ENCODE measurements at places on chromosomes 16 and 17. TPM values are rescaled to one million over a fixed set of nuclear protein-coding genes. Genes with fewer than 3 reads are reported as not detected.

CCDC144A gene
- total RNA-seq, result 0.51 TPM

NPIPB8 gene
- 2.1 TPM for total RNA-seq

PHOSPHO1 gene
- total RNA-seq, result not detected

KRT33A gene
- total RNA-seq, result not detected

TP53TG3F gene
- total RNA-seq, result not detected

CEP295NL gene
- total RNA-seq, result 0.35 TPM

FBXW10B gene
- total RNA-seq, result 0.44 TPM

RNF112 gene
- 0.86 TPM for total RNA-seq

CA10 gene
- not detected for total RNA-seq

AOC2 gene
- total RNA-seq, result 1.1 TPM

PLXDC1 gene
- total RNA-seq, result 0.68 TPM

SLC35G6 gene
- total RNA-seq, result not detected

PDE6G gene
- 0.93 TPM for total RNA-seq

MPP3 gene
- total RNA-seq, result 2.0 TPM

STX1B gene
- 0.62 TPM for total RNA-seq

- DNase-seq, result peak; percentile 20
Measured at GRCh38 chr17:39674702-39675389, 6.6 kb downstream of the PNMT start.

DNA sequence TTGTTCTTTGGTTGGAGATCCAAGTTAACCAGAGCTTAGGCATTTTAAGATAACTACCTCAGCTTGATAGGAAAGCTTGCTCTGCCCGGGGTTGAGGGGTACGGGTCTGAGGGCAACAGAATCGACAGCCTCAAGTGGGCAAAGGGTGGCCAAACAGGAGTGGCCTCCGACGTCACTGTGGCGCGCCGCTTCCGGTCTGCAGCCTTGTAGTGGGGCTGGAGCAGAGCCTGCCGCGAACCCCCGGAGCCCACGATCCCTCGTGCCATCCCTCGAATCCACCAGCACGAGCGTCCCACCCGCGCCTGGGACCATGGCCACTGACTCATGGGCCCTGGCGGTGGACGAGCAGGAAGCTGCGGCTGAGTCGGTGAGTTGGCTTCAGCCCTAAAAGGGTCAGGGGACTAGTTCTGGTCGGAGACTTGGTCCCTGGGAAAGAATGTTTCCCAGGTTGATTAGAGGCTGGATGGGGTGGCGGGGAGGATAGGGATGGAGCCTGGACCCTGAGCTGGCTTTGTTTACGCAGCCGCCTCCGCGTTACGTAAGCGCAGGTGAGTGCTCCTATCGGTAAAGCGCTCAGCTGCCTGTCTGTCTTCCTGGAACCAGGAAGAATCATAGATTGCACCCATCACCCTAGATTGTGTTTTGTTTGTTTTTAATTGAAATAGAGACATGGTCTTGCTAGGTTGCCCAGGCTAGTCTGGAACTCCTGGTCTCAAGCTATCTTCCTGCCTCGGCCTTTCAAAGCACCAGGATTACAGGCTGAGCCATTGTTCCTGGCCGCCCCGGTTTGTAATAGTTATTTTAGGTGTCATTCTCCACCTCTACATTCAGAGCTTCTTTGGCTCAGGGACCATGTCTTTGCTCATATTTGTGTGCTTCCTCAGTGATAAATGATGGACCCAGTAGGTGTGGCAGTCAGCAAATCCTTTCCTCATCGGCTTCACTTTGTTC, at the start of gene DDX19B:
Gene DDX19B, plus strand, starts transcription at position 199 of the 951 bp plus-strand sequence. Its CDS starts 112 bp downstream, at position 311.
- peak; percentile 90 for DNase-seq

DNA sequence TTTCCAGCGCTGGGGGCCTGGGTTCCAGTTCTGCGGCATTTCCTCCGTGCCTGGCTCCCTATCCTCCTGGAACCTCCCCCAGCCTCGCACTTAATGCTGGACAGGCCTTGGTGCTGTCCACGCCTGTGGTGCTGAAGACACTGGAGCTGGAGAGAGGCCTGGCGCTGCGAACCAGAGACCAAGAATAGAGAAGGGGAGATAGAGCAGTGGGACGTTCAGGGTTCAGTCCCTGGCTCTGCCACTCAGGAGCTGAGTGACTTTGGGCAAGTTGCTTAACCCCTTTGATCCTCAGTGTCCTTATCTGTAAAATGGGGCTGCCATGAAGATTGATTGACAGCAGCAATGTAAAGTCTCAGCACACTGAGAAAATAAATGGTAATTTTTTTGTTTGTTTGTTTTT, 11.9 kb downstream of the SBK1 start:
- no peak for DNase-seq

DNA sequence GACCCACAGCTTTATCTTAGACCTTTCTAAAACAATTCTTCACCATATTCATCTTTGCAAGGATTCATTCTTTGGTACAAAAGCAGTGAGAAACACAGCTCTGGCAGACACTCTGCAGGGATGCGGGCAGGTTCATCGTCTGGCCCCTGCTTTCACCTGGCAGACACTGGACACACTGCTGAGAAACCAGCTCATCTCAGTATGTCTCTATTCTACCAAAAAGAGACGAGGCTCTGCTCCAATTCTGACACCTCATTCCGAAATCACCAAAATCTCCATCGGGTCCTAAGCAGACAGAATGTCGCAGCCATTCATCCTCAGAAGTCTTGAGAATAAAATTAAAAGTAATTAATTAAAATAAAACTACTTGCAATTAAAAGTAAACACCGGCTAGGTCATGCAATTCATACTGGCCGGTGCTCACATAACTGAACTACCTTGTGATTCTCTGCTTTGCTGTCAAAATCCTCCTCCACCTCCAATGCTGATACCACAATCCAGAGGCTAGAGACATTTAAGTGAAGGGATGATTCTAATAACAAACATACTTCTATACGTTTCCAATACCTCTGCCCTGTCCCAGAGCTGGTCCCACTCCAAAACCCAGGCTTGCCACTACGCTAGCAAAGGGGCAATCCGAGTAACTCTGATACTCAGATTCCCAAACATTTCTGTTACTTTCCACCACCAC, 1.3 kb downstream of the RNF157 start:
- no peak for DNase-seq

GRCh38 chr17:17507465-17508011, 11.3 kb upstream of the RASD1 start:
- DNase-seq, result no peak

GRCh38 chr16:88317613-88317965, 65.2 kb upstream of the ZNF469 start:
- no peak for DNase-seq

- DNase-seq, result no peak
Measured at GRCh38 chr16:84227548-84227947, 12.3 kb downstream of the KCNG4 start.

DNA sequence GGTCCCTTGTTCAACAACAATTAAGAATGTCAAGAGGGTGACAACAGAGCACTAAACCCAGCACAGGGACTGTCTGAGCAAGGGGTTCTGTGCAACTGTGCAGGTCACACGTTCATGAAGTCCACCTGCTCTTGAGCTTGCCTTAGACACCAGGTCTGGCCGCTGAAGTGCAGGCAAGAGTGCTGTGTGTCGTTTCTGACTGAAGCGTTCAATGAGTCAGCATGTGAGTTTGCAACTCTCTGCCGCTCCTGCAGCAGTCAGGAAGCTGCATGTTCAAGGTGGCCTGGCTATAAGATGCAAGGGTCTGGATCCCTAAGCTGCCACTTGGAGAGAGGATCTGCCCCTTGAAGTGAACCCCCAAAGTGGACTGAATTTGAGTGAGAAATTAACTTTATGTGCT, 332.7 kb upstream of the HSBP1 start:
- DNase-seq, result no peak

DNA sequence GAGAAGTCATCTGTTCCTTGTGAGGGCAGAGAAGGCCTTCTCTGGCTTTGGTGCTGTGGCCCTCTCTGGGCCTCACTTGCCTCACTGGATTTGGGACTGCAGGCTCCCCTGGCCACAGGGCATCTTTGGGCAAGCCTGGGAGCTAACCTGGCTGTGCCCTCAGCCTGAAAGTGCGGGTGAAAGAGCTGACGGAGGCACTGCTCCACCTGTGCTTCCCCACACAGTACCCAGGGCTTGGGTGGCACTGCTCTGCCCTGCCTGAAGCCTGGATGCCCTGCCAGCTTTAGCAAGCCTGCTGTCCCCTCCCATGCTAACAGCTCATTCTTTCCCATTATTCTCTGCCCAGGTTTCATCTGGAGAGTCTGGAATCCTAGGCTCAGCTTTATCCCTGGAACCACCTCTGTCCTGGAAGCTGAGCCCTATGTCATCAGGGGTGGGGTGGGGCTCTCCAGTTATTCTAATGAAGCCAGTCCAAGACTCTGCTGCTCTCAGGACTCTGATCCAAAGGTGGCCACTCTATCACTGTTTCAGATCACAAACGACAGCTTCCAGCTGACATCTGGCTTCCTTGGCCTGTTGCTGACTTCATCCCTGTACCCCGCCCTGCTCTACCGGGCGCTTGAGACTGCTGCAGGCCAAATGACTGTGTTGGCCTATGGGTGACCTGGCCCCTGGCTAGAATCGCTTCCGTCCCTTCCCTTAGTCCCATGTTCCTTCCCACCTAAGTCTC, 29.3 kb downstream of the HIC1 start:
- no peak for DNase-seq

GRCh38 chr17:49338883-49339282, 23.2 kb downstream of the ZNF652 start:
- DNase-seq, result no peak

Measured in right lobe of liver (tissue), 6 donors.